ENCODE measurements at places on chromosomes 1 and 21. TPM values are rescaled to one million over a fixed set of nuclear protein-coding genes. Genes with fewer than 3 reads are reported as not detected.

The CCDC27 gene
- not detected for total RNA-seq

The TIAM1 gene
- 5.8 TPM for total RNA-seq

The C1orf116 gene
- total RNA-seq, result 0.17 TPM

The GJB3 gene
- total RNA-seq, result not detected

The CNR2 gene
- total RNA-seq, result not detected

The PYHIN1 gene
- total RNA-seq, result 1.3 TPM

The RNF223 gene
- total RNA-seq, result not detected

The PROK1 gene
- not detected for total RNA-seq

GRCh38 chr21:44761011-44761729 lies 40.5 kb downstream of the UBE2G2 start:
- H3K4me3 ChIP-seq, result no peak overlapping the region
- H3K36me3 ChIP-seq, result no peaks in the 10 kb centered on the region
- no peaks in the 10 kb centered on the region for H3K4me1 ChIP-seq
- no peak overlapping the region for H3K27ac ChIP-seq
- no peaks in the 10 kb centered on the region for H3K27me3 ChIP-seq
- no peak for DNase-seq

GRCh38 chr1:82621076-82621475 lies 820.3 kb downstream of the ADGRL2 start:
- no peak for DNase-seq
- no peak overlapping the region for H3K27ac ChIP-seq
- no peaks in the 10 kb centered on the region for H3K27me3 ChIP-seq
- H3K36me3 ChIP-seq, result no peaks in the 10 kb centered on the region

- H3K27me3 ChIP-seq, result no peaks in the 10 kb centered on the region
- H3K4me1 ChIP-seq, result no peaks in the 10 kb centered on the region
- no peak for DNase-seq
- no peaks in the 10 kb centered on the region for H3K36me3 ChIP-seq
- H3K27ac ChIP-seq, result no peak overlapping the region
- H3K4me3 ChIP-seq, result no peak overlapping the region
Measured at GRCh38 chr1:236371083-236371482, 23.0 kb upstream of the EDARADD start.

DNA sequence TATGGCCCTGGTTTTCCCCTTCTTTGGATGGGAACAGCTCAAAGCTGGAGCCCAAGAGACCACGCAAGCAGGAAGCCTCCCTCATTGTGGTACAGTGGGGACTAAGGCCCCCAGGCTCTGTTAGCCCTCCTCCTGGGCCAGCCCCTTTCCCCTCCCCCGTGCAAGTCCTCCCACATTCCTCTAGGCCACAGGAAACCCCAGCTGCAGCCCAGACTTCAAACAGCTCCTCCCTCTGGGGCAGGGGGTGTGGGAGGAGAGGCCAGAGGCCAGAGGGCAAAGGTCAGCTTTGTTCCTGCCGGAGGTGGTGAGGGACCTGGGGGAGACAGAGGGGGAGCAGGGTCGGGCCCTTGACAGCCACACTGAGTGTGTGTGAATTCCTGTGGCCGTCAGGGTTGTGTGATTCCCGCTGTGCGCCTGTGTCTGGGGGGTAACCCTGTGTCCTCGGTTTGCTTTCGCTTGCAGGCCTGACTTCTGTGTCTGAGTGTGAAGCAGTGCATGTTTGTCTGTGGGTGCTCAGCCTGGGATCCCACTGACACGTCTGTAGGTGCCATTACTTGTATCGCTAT lies 3.4 kb upstream of the AHDC1 start:
- no peaks in the 10 kb centered on the region for H3K27me3 ChIP-seq
- no peak for DNase-seq
- no peaks in the 10 kb centered on the region for H3K36me3 ChIP-seq
- no peak overlapping the region for H3K27ac ChIP-seq
- H3K4me3 ChIP-seq, result no peak overlapping the region
- peaks cover 10% of the 10 kb centered on the region for H3K4me1 ChIP-seq

GRCh38 chr1:20220036-20220435 lies 33.7 kb upstream of the PLA2G2C start:
- no peaks in the 10 kb centered on the region for H3K27me3 ChIP-seq
- no peak overlapping the region for H3K27ac ChIP-seq
- no peaks in the 10 kb centered on the region for H3K36me3 ChIP-seq
- no peaks in the 10 kb centered on the region for H3K4me1 ChIP-seq
- no peak overlapping the region for H3K4me3 ChIP-seq

DNA sequence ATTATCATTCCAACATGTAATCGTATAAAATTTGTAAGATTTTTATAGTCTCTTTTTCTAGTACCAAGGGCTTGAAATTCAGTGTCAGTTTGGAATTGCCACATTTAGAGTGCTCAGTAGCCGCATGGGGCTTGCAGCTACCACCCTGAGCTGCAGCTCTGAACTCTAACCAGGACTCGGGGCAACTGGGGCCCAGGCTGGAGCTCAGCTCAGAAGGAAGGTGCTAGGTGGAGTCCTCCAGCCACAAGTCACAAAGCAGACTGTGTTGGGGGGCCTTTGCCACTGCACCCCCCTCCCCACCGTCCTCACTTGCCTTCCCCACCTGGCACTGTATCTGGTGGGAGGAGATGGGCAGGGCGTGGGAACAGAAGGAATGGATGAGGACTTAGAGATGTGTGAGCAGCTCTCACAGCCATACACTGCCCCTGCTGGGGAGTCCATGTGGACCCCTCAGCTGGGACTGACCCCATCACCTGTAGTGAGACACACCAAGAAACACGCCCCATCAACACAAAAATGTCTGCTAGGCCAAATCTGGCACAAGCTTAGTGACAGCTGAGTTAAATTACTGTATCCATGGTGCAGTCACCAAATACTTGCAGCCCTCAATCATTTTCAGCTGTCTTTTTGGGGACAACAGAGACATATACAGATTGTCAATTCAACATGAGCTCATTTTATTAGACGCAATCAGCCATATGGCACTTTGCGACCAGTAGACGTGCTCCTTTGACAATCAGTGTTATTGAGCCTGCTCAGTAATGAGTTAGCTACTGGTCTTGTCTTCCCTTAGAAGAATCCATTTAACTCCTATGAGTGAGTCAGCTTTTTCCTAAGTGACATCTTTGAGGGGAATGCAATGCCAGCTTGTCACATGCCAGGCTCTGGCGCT lies 241.7 kb upstream of the RAB4A start:
- H3K4me1 ChIP-seq, result peaks cover 17% of the 10 kb centered on the region
- no peak overlapping the region for H3K27ac ChIP-seq
- H3K27me3 ChIP-seq, result no peaks in the 10 kb centered on the region
- H3K36me3 ChIP-seq, result no peaks in the 10 kb centered on the region
- no peak for DNase-seq
- H3K4me3 ChIP-seq, result no peak overlapping the region

- H3K27me3 ChIP-seq, result no peaks in the 10 kb centered on the region
- DNase-seq, result no peak
- no peak overlapping the region for H3K4me3 ChIP-seq
- no peak overlapping the region for H3K27ac ChIP-seq
Measured at GRCh38 chr1:248798791-248799190, 26.9 kb downstream of the SH3BP5L start.

- peaks cover 10% of the 10 kb centered on the region for H3K4me1 ChIP-seq
- DNase-seq, result no peak
- H3K27ac ChIP-seq, result peak overlapping the region; percentile 45
- no peaks in the 10 kb centered on the region for H3K36me3 ChIP-seq
- H3K27me3 ChIP-seq, result no peaks in the 10 kb centered on the region
Measured at GRCh38 chr1:76136894-76137293, 62.3 kb downstream of the ST6GALNAC3 start.

DNA sequence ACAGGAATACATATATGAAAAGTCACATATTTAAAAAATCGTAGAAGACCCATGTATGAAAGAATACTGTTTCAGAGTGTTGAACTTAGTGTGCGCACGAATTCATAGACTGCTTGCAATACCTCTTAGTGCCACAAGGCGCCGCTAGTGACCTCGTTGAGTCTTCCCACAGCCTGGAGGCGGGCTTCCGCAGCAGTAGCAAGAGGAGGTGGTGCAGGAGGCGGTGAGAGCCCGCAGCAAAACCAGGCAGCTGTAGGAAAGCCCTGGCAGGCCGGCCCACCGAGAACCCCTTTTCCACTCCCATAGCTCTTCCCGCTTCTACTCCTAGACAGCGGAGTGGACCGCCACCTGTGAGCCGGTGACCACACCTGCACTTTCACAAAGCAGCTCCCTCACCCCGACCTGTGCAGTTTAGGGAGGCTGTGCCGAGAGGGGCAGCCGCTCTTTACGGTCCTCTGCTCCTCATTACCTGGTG lies 23.5 kb downstream of the MTARC1 start:
- no peaks in the 10 kb centered on the region for H3K27me3 ChIP-seq
- no peak for DNase-seq
- peaks cover 8% of the 10 kb centered on the region for H3K36me3 ChIP-seq
- no peaks in the 10 kb centered on the region for H3K4me1 ChIP-seq

GRCh38 chr21:32800056-32800455 lies 28.5 kb upstream of the PAXBP1 start:
- H3K4me1 ChIP-seq, result peaks cover 54% of the 10 kb centered on the region
- H3K27me3 ChIP-seq, result no peaks in the 10 kb centered on the region
- no peak for DNase-seq

DNA sequence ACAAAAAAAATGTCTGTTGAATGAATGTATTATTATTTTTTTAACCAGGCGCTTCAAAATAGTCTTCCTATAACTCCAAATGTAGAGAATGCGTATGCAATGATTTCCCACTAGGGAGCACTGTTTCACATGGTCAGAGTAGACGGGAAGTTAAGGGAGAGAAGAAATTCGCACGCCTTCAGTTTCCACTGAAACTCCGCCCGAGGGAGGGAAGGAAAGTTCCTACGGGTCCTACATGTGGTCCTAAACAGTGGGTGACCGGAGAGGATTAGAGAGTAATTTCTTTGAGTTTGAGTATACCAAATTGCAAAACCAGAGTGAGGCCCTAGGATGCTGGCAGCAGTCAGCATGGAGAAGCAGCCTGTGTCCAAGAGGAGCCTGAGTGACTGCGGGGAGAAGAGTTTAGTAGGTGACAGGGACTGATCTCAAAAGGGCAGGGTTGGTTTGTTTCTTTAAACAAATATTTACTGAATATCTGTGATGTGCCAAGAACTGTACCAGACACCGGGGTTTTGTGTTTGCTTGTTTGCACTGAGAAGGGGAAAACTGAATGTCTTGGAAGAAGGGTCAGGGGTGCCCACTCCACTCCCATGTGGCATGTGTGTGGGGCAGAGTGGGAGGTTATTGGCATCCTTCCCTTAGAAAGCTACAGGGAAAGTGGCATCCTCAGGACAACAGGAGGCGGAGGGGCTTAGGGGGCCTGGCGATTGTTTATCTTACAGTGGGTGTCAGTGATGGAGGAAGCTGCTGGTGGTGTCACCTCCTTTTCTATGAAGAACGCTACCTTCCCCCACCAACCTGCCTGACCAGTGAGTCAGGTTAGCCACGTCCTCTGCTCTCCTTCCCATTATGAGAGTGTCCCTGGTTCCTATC lies 22.8 kb downstream of the RNU5D-1 start:
- no peaks in the 10 kb centered on the region for H3K27me3 ChIP-seq
- H3K4me3 ChIP-seq, result no peak overlapping the region
- no peaks in the 10 kb centered on the region for H3K4me1 ChIP-seq
- no peaks in the 10 kb centered on the region for H3K36me3 ChIP-seq

GRCh38 chr1:22685591-22686059 lies 25.0 kb upstream of the EPHB2 start:
- no peak overlapping the region for H3K4me3 ChIP-seq
- no peaks in the 10 kb centered on the region for H3K36me3 ChIP-seq
- H3K4me1 ChIP-seq, result peaks cover 4% of the 10 kb centered on the region
- no peak overlapping the region for H3K27ac ChIP-seq
- no peak for DNase-seq

DNA sequence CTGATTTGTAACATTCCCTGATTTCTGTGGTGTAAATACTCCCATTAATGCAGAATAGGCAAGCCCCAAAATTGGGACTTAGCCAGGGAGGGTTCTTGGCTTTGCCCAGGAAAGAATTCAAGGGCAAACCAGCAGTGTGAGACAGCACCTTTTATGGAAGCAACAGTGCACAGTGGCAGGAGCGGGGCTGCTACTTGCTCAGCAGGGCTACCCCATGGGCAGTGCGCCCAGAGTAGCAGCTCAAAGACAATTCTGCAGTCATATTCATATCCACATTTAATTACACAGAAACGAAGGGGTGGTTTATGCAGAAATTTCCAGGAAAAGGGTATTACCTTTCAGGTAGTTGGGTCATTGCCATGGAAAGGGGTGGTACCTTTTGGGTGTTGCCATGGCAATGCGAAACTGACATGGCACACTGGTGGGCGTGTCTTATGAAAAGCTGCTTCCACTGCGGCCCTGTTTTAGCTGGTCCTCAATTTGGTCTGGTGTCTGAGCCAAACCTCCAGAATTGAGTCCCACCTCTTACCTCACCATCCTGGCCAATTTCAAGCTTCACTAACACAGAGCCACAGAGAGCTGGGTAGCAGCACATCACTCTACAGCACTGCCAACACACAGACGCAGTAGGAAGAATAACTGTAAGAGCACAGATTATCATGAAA lies 35.9 kb downstream of the FHAD1 start:
- DNase-seq, result no peak
- peak overlapping the region; percentile 62 for H3K27ac ChIP-seq
- no peaks in the 10 kb centered on the region for H3K36me3 ChIP-seq
- no peak overlapping the region for H3K4me3 ChIP-seq
- peaks cover 29% of the 10 kb centered on the region for H3K4me1 ChIP-seq

DNA sequence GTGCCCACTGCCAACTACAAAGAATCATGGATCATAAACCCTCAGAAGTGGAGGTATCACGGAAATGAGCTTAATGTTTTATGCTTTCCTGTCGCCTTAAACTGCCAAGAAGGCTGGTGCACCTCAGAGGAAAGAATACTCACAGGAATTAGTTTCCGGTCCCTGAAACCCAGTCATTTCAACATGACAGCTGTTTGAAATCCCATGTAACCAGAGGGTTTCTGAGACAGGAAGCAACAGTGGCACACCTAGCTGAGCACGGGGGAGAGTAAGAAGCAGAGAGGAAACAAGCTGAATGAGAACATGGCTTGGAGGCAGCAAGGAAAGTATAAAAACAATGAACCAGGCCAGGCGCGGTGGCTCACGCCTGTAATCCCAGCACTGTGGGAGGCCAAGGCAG lies 3.9 kb downstream of the JAK1 start:
- H3K36me3 ChIP-seq, result no peaks in the 10 kb centered on the region
- no peak overlapping the region for H3K27ac ChIP-seq
- H3K4me1 ChIP-seq, result peaks cover 37% of the 10 kb centered on the region
- DNase-seq, result no peak

- no peaks in the 10 kb centered on the region for H3K36me3 ChIP-seq
- DNase-seq, result peak; percentile 95
- H3K4me1 ChIP-seq, result peaks cover 26% of the 10 kb centered on the region
- H3K27me3 ChIP-seq, result no peaks in the 10 kb centered on the region
- peak overlapping the region; percentile 92 for H3K27ac ChIP-seq
- H3K4me3 ChIP-seq, result peak overlapping the region; percentile 31
Measured at GRCh38 chr1:108828074-108828961, 28.6 kb downstream of the AKNAD1 start.

- no peaks in the 10 kb centered on the region for H3K36me3 ChIP-seq
- no peak overlapping the region for H3K4me3 ChIP-seq
- H3K27ac ChIP-seq, result no peak overlapping the region
- no peak for DNase-seq
- no peaks in the 10 kb centered on the region for H3K27me3 ChIP-seq
- peaks cover 9% of the 10 kb centered on the region for H3K4me1 ChIP-seq
Measured at GRCh38 chr1:99548943-99549605, 96.8 kb upstream of the PALMD start.

Measured in esophagus muscularis mucosa (tissue), 4 donors.